Body of pancreas (tissue), 4 donors: ENCODE measurements at places on chromosomes 3 and 15.

DNA sequence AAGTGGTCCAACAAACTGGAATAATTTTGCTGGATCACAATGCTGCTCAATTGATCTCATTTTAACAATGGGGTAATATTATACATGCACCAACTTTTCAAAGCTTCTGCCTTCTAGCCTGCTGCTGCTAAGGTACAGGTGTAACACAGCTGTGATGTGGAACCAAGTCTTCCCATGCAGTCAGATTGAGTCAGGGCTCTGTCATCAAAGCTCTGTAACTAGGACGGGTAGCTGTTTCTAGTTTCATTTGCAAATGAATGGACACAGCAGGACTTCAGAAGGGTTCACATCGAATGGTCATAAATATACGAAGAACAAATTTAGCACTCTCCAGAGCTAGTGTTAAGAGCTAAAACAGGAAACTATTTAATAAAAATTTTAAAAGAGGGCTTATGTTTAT, 189.2 kb downstream of the USP13 start:
- no peak overlapping the region for H3K27ac ChIP-seq
- H3K4me1 ChIP-seq = no peaks in the 10 kb centered on the region
- H3K4me3 ChIP-seq = no peak overlapping the region
- no peak for DNase-seq
- no peaks in the 10 kb centered on the region for H3K36me3 ChIP-seq
- no peaks in the 10 kb centered on the region for H3K27me3 ChIP-seq

DNA sequence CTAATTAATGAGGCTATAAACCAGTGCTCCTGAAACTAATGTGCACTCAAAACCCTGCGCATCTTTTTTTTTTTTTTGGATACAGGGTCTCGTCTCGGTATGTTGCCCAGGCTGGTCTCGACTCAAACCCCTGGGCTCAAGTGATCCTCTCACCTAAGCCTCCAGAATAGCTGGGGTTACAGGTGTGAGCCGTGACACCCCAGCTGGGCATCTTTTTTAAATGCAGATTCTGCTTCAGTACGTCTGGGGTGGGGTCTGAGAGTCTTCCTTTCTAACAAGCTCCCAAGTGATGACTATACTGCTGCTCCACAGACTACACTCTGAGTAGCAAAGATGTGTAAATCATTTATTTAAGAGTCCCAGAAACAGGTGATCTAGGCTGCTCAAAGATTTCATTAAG, 73.0 kb downstream of the BFSP2 start:
- no peaks in the 10 kb centered on the region for H3K36me3 ChIP-seq
- peaks cover 26% of the 10 kb centered on the region for H3K4me1 ChIP-seq
- H3K27me3 ChIP-seq = no peaks in the 10 kb centered on the region
- DNase-seq = no peak
- H3K4me3 ChIP-seq = no peak overlapping the region
- no peak overlapping the region for H3K27ac ChIP-seq

GRCh38 chr3:83662381-83662960, 1296.3 kb upstream of the CADM2 start:
- no peak for DNase-seq
- H3K27ac ChIP-seq = no peak overlapping the region
- no peaks in the 10 kb centered on the region for H3K4me1 ChIP-seq
- no peaks in the 10 kb centered on the region for H3K36me3 ChIP-seq

GRCh38 chr3:86788371-86788770, 202.6 kb downstream of the VGLL3 start:
- no peak for DNase-seq
- no peaks in the 10 kb centered on the region for H3K27me3 ChIP-seq
- H3K4me1 ChIP-seq = peaks cover under 1% of the 10 kb centered on the region
- H3K27ac ChIP-seq = no peak overlapping the region
- no peaks in the 10 kb centered on the region for H3K36me3 ChIP-seq

DNA sequence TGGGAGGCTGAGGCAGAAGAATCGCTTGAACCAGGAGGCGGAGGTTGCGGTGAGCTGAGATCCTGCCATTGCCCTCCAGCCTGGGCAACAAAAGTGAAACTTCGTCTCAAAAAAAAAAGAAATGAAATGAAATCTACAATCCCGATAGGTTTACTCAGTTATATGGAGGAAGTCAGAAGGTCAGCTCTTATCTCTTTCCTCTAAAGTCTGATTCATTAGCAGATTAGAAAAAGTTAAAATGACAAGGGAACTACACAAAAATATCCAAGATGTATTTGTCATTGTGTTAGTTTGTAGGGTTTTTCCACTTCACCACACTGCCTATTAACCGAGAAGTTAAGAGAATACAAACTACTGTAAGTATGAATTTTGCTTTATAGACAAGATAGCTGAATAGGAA, 420.6 kb downstream of the SHQ1 start:
- DNase-seq = no peak
- peaks cover 41% of the 10 kb centered on the region for H3K4me1 ChIP-seq
- no peak overlapping the region for H3K4me3 ChIP-seq
- no peaks in the 10 kb centered on the region for H3K27me3 ChIP-seq
- H3K36me3 ChIP-seq = no peaks in the 10 kb centered on the region

- no peak overlapping the region for H3K4me3 ChIP-seq
- H3K27me3 ChIP-seq = no peaks in the 10 kb centered on the region
- H3K4me1 ChIP-seq = peaks cover 8% of the 10 kb centered on the region
- no peaks in the 10 kb centered on the region for H3K36me3 ChIP-seq
- no peak overlapping the region for H3K27ac ChIP-seq
Measured at GRCh38 chr3:58654466-58654865, 12.1 kb downstream of the FAM3D start.

DNA sequence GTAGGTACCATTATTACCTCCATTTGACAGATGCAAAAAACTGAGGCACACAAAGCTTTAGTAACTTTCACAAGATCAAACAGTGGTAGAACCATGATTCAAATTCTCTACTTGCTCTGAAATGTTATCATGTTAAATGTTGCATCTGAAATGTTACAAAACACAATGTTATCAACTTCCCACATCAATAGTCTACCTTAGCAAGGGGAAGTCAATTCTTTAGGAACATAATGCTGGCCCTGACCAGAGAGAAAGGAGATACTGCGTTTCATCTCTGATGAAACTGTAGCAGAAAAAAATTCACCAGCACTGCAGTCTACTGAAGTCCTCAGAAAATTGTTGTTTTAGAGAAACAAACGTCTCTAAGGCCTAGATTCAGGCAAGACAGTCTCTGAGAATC, 174.1 kb downstream of the SATB1 start:
- no peaks in the 10 kb centered on the region for H3K36me3 ChIP-seq
- no peaks in the 10 kb centered on the region for H3K4me1 ChIP-seq
- H3K27me3 ChIP-seq = no peaks in the 10 kb centered on the region
- no peak overlapping the region for H3K4me3 ChIP-seq
- no peak overlapping the region for H3K27ac ChIP-seq

GRCh38 chr3:65532215-65532614, 506.5 kb downstream of the MAGI1 start:
- H3K27ac ChIP-seq = no peak overlapping the region
- DNase-seq = no peak
- H3K4me1 ChIP-seq = no peaks in the 10 kb centered on the region
- no peak overlapping the region for H3K4me3 ChIP-seq

- H3K27me3 ChIP-seq = no peaks in the 10 kb centered on the region
- no peak for DNase-seq
- no peaks in the 10 kb centered on the region for H3K4me1 ChIP-seq
- H3K36me3 ChIP-seq = no peaks in the 10 kb centered on the region
Measured at GRCh38 chr3:114231616-114232015, 5.8 kb downstream of the ZNF80 start.

DNA sequence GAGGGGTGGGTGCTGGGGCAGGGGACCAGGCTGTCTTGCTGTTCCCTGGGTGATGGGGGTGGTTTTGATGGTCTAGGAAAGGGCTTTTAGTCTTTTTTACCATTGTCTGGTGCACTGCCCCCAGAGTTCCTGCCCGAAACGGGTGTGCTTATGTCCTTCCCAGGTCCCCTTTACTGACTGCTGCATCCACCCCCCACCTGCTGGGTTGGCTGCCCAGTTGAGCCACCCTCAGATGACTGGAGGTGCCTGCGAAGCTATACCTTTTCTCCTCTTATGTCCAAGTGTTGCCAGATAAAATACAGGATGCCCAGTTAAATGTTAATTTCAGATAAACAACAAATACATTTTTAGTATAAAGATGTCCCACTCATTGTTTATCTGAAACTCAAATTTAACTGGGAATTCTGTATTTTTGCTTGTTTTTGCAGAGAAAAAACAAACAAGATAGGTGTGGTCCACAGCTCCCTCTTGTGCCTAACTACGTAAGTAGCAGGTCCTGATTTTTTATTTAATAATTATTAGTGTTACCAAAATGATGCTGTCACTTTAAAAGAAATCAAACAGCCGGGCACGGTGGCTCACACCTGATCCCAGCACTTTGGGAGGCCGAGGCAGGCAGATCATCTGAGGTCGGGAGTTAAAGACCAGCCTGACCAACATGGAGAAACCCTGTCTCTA, 6.1 kb upstream of the RPP14 start:
- no peaks in the 10 kb centered on the region for H3K4me1 ChIP-seq
- H3K27ac ChIP-seq = no peak overlapping the region
- H3K4me3 ChIP-seq = no peak overlapping the region
- H3K27me3 ChIP-seq = no peaks in the 10 kb centered on the region
- no peak for DNase-seq

DNA sequence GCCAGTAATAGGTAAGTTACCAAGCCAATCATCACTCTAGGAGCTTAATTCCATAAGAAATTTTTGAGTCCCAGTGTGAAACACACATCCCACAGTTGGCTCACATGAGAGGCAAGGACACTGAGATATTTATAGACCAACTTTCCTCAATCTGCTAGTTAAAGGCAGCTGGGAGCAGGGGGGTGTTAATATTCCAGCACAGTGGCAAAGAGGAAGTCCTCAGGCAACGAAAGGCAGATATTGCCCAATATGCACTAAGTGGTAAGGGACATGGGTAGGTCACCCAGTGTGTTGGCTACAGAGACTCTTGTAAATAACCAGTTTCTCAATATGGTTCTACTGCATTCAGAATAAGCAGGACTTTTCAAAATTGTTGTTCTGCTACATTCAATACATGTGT, 61.0 kb downstream of the TOP2B start:
- H3K36me3 ChIP-seq = peaks cover 14% of the 10 kb centered on the region
- H3K27ac ChIP-seq = peak overlapping the region; percentile 22
- DNase-seq = no peak
- no peaks in the 10 kb centered on the region for H3K27me3 ChIP-seq

DNA sequence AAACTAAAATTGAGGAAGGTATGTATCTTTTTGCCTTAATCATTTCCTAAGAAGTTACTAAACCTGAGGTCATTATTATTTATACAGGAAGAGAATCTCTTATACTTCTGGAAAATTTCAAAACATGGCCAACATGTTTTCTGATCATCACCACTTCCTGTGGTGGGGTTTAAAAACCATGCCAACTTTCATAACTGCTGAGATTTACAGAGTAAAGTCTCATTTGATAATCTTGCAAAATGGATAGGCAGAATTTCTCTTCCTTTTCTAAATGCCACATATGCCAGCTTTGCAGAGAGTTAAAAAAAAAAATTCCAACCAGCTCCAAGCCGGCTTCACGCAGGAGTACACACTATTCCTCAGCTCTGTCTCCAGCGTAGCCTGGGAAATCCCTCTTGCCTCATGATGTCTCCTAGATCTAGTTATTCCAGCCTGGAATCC, 124.3 kb upstream of the SPRED1 start:
- no peaks in the 10 kb centered on the region for H3K36me3 ChIP-seq
- no peaks in the 10 kb centered on the region for H3K4me1 ChIP-seq
- no peaks in the 10 kb centered on the region for H3K27me3 ChIP-seq
